ENCODE measurements at places on chromosomes 2 and 18. TPM values are rescaled to one million over a fixed set of nuclear protein-coding genes. Genes with fewer than 3 reads are reported as not detected.

STAT4 gene
- 3.9 TPM for polyA plus RNA-seq

FBXO15 gene
- polyA plus RNA-seq: 0.83 TPM

SLC16A14 gene
- 0.44 TPM for polyA plus RNA-seq

UPP2 gene
- polyA plus RNA-seq: 0.10 TPM

CD8B2 gene
- 0.06 TPM for polyA plus RNA-seq

DRC1 gene
- polyA plus RNA-seq: not detected

THOC1 gene
- 15.6 TPM for polyA plus RNA-seq

FAM136A gene
- polyA plus RNA-seq: 23.3 TPM

DNPEP gene
- polyA plus RNA-seq: 43.8 TPM
